H1 (cell line): ENCODE measurements at places on chromosomes 7 and 10. TPM values are rescaled to one million over a fixed set of nuclear protein-coding genes. Genes with fewer than 3 reads are reported as not detected.

DNA sequence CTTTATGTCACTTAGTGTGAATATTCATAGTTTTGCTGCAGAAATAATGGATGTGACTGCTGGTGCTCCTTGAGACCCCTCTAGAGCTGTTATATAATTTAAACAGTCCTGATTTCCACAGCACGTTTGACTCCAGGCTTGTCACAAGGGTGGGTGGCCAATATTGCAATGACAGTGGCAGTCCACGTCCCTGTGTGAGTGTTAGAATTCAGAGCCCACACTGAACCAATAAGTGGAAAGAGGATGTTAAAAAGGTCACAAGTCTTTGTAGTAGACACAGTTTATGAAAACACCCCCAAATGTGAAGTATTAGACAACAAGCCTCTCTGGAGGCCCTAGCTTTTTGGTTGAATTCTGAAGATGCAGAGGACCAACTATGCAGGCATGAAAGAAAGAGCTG lies 2.0 kb downstream of the PPP1R17 start:
- DNase-seq: no peak

GRCh38 chr10:1516492-1517165 lies 220.7 kb downstream of the ADARB2 start:
- no peak for DNase-seq

- DNase-seq: no peak
Observed at GRCh38 chr7:24574386-24574785, 1.1 kb downstream of the PALS2 start.

GRCh38 chr10:128137877-128138276 lies 11.7 kb upstream of the MKI67 start:
- DNase-seq: no peak

DNA sequence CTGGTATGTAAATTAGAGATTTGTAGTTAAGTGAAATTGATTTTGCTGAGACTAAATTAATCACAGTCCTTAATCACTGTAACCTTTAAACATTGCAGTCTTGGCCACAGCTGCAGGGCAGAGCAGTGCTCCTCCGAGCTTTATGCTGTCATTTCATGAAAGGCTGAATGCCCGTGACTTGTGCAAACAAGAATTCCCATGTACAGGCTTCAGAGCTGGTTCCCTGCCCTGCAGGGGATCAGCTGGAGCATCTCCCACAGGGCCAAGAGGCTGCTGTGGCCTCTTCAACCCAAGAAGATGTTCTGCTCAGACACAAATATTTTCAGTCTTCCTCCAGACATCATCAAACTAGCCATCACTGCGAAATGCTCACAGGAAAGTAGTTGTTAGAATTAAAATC lies 419.1 kb downstream of the AUTS2 start:
- DNase-seq: no peak

- no peak for DNase-seq
Observed at GRCh38 chr7:16891338-16891737, 9.6 kb upstream of the AGR3 start.

The ADCY1 gene
- total RNA-seq: 25.9 and 26.9 TPM in 2 replicates

The POP7 gene
- total RNA-seq: 92.5 and 96.7 TPM in 2 replicates

The KCNH2 gene
- 7.7 and 8.0 TPM in 2 replicates for total RNA-seq
